IMR-90 (cell line): ENCODE measurements at places on chromosomes 1 and 21. TPM values are rescaled to one million over a fixed set of nuclear protein-coding genes. Genes with fewer than 3 reads are reported as not detected.
A peak's percentile ranks its signal among the peaks of the same experiment; 100 is the strongest.

- DNase-seq: no peak
- peaks cover 2% of the 10 kb centered on the region for H3K36me3 ChIP-seq
- no peaks in the 10 kb centered on the region for H3K4me1 ChIP-seq
Measured at GRCh38 chr1:233090746-233091494, 140.5 kb downstream of the NTPCR start.

- DNase-seq: no peak
- no peak overlapping the region for H3K4me3 ChIP-seq
- H3K27ac ChIP-seq: no peak overlapping the region
- H3K36me3 ChIP-seq: no peaks in the 10 kb centered on the region
Measured at GRCh38 chr1:198530953-198531352, 9.5 kb downstream of the ATP6V1G3 start.

DNA sequence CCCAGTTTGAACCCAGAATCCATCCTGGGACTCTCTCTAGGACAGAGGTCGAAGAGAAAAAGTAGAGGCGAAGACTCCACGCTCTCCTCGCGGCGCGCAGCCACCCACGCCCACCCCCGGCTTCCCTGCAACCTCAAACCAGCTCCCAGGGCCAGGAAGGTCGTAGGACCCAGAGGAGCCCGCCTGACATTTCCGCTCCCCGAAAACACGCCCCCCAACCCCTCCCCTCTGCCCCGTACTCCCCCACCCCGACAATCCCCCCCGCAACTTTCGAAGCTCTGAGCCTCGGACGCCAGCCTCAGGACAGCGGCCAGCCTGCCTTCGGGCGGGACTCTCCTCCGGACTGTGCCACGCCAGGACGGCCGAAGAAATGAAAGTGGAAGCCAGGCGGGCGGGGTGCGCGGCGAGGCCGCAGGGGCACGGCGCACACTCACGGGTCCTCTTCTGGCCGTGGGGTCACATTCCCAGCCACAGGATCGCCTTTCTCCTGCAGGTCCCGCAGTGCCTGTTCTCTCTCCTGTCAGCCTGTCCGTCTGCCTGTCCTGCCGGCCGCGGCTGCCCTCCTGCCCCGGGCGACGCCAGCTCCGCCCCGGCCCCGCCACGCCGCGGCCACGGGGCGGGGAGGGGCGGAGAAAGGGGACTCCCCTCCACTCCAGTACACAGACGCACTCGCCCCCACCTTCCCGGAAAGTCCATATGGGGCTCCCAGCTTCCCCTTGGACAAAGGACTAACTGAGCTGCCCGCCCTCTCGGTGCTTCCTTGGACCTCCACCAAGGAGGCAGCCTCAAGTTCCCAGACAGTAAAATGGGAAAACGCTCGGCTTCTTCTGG is at the start of gene MOB3C:
Gene MOB3C (minus strand): TSS at position 535 of the 831 bp plus-strand sequence. CDS start 3,490 bp downstream, outside the sequence.
- H3K36me3 ChIP-seq: peaks cover 8% of the 10 kb centered on the region; the same call in 1 of the 2 replicates
- DNase-seq: peak; percentile 77
- peak within 1 kb of the TSS; percentile 89 for H3K4me3 ChIP-seq

- peaks cover 24% of the 10 kb centered on the region for H3K4me1 ChIP-seq
- no peak overlapping the region for H3K4me3 ChIP-seq
- 0 out of 2 replicates have a peak overlapping the region, but pooled peaks have one; percentile 14 for H3K27ac ChIP-seq
- DNase-seq: peak; percentile 54
- H3K27me3 ChIP-seq: no peaks in the 10 kb centered on the region
Measured at GRCh38 chr1:41738475-41738874, 180.2 kb downstream of the HIVEP3 start.

- DNase-seq: peak; percentile 13
- H3K4me3 ChIP-seq: peak overlapping the region; percentile 92
- H3K36me3 ChIP-seq: no peaks in the 10 kb centered on the region
- H3K4me1 ChIP-seq: peaks cover 7% of the 10 kb centered on the region; the same call in 1 of the 2 replicates
Measured at GRCh38 chr21:44012474-44013379, 618 bp downstream of the TRAPPC10 start.

GRCh38 chr1:55547405-55547804 is 332.2 kb upstream of the USP24 start:
- H3K4me3 ChIP-seq: no peak overlapping the region
- H3K4me1 ChIP-seq: peaks cover 3% of the 10 kb centered on the region; the same call in 1 of the 2 replicates
- no peaks in the 10 kb centered on the region for H3K27me3 ChIP-seq

DNA sequence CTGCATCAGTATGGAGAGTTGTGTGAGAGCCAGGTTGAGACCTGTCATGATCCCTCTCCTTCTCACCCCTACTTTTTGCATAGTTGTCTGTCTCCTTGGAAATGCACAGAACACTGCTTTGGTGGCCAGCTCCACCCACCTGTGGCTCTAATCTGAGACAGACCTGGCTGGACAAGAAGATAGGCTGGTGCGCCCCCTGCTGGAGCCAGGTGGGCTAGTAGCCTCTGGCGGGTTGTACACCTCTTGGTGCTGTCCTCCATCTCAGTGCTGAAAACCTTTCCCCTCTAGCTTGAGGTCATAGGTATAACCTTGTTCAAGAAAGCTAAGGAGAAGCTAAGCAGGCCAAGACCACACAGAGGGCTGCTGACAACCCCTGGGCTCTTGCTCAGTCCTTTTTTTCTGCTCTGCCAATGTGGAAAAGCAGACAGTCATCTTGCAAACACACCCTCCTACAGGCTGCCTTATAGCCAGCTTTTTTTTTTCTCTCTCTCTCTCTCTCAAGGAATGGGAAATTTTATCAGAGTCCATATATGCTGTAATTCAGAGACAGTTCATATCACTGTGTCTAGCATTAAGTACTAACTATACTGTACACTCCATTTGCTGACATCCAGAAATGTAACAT is 58.8 kb upstream of the SPATA6 start:
- H3K27ac ChIP-seq: no peak overlapping the region
- peak; percentile 29 for DNase-seq
- peaks cover 1% of the 10 kb centered on the region; the same call in 1 of the 2 replicates for H3K4me1 ChIP-seq
- H3K27me3 ChIP-seq: no peaks in the 10 kb centered on the region

GRCh38 chr1:182366596-182366995 is 25.0 kb downstream of the GLUL start:
- no peak for DNase-seq
- H3K27ac ChIP-seq: no peak overlapping the region
- H3K36me3 ChIP-seq: no peaks in the 10 kb centered on the region
- H3K27me3 ChIP-seq: peaks cover 2% of the 10 kb centered on the region
- no peak overlapping the region for H3K4me3 ChIP-seq

- no peaks in the 10 kb centered on the region for H3K27me3 ChIP-seq
- no peak for DNase-seq
- no peaks in the 10 kb centered on the region for H3K4me1 ChIP-seq
Measured at GRCh38 chr21:40053007-40053406, 185.8 kb downstream of the PCP4 start.

- H3K4me3 ChIP-seq: no peak overlapping the region
- H3K36me3 ChIP-seq: no peaks in the 10 kb centered on the region
- no peaks in the 10 kb centered on the region for H3K27me3 ChIP-seq
- peak; percentile 20 for DNase-seq
Measured at GRCh38 chr1:192907545-192908243, 98.9 kb downstream of the RGS2 start.

GRCh38 chr1:109392788-109393616 is 4.7 kb downstream of the SORT1 start:
- DNase-seq: peak; percentile 81
- peaks cover 24% of the 10 kb centered on the region for H3K4me1 ChIP-seq
- no peaks in the 10 kb centered on the region for H3K36me3 ChIP-seq
- H3K27ac ChIP-seq: peak overlapping the region; percentile 77
- peak overlapping the region; percentile 13; the same call in 1 of the 2 replicates for H3K4me3 ChIP-seq

- H3K36me3 ChIP-seq: no peaks in the 10 kb centered on the region; the same call in 1 of the 2 replicates
- H3K4me1 ChIP-seq: peaks cover 11% of the 10 kb centered on the region
- H3K27me3 ChIP-seq: no peaks in the 10 kb centered on the region
- H3K4me3 ChIP-seq: no peak overlapping the region
Measured at GRCh38 chr1:225544924-225545323, 108.0 kb downstream of the ENAH start.

GRCh38 chr1:225914947-225915346 is 9.1 kb downstream of the PYCR2 start:
- no peak overlapping the region for H3K27ac ChIP-seq
- no peaks in the 10 kb centered on the region for H3K27me3 ChIP-seq
- no peak overlapping the region for H3K4me3 ChIP-seq

GRCh38 chr1:28086651-28087050 is 1.8 kb downstream of the EYA3 start:
- H3K4me3 ChIP-seq: no peak overlapping the region
- DNase-seq: no peak
- no peaks in the 10 kb centered on the region for H3K27me3 ChIP-seq
- H3K27ac ChIP-seq: no peak overlapping the region

GRCh38 chr1:77250126-77250525 is 30.9 kb upstream of the PIGK start:
- H3K27me3 ChIP-seq: no peaks in the 10 kb centered on the region
- H3K27ac ChIP-seq: no peak overlapping the region
- DNase-seq: no peak
- peaks cover 3% of the 10 kb centered on the region; the same call in 1 of the 2 replicates for H3K4me1 ChIP-seq

GRCh38 chr1:165536016-165536415 is 7.8 kb upstream of the LRRC52 start:
- DNase-seq: no peak
- no peaks in the 10 kb centered on the region for H3K27me3 ChIP-seq
- no peaks in the 10 kb centered on the region for H3K36me3 ChIP-seq
- H3K4me1 ChIP-seq: no peaks in the 10 kb centered on the region

- H3K27ac ChIP-seq: no peak overlapping the region
- no peak for DNase-seq
- H3K36me3 ChIP-seq: peaks cover 22% of the 10 kb centered on the region
- H3K4me3 ChIP-seq: no peak overlapping the region
- no peaks in the 10 kb centered on the region for H3K27me3 ChIP-seq
Measured at GRCh38 chr1:27736252-27736651, 10.5 kb downstream of the FAM76A start.

GRCh38 chr1:66764994-66765578 is 12.8 kb downstream of the DYNLT5 start:
- no peak overlapping the region for H3K27ac ChIP-seq
- no peaks in the 10 kb centered on the region for H3K36me3 ChIP-seq
- peak; percentile 66 for DNase-seq
- H3K4me3 ChIP-seq: no peak overlapping the region
- no peaks in the 10 kb centered on the region for H3K4me1 ChIP-seq

DNA sequence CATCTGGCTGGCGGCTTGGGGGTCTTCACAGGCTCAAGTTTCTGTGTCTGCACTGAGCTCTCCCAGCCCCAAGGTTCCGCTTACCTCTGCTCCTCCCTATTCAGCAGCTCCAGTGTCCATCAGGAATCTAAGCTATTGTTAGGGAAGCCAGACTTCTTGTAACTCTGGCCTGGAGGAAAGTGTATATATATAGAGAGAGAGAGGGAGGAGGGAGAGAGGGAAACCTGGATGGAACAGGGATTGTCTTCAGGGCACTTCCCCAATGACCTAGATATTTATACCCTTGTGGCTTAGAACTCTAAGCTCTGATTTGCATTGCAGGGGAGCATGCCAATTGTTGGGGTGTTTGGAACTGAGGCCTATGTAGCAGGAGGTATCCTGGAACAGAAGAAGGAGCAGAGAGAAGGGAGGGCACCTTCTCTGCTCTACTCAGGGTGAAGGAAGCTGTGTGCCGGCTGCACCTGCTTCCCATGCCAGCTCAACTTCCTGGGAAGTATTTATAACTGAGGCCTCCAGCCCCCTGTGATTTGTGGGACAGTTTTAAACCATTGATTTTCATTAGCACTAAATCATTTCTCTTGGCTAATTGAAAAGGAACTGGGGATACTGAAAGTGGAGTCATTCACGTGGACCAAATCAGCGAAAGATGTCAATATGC is 70.9 kb downstream of the NAV1 start:
- H3K4me1 ChIP-seq: peaks cover 20% of the 10 kb centered on the region
- H3K36me3 ChIP-seq: no peaks in the 10 kb centered on the region; the same call in 1 of the 2 replicates
- no peak overlapping the region for H3K4me3 ChIP-seq
- DNase-seq: no peak
- no peak overlapping the region for H3K27ac ChIP-seq

DNA sequence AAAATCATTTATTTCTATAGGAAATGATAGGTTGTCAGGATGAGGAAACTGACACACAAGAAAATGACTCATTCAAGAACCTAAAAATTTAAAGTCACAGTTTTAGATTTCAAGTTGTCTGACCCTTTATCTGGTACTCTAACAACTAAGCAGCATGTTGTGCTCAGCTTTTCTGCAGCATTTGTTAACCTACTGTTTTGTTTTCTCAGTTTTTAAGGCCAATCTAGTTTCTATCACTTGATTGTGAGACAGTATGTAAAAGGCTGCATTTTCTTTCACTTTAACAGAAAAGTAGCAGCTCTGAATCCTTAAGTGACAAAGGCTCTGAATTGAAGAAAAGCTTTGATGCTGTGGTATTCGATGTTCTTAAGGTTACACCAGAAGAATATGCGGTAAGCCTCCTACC is 59.1 kb downstream of the RALGPS2 start:
- H3K4me1 ChIP-seq: peaks cover 2% of the 10 kb centered on the region
- no peak overlapping the region for H3K4me3 ChIP-seq
- H3K36me3 ChIP-seq: peaks cover 14% of the 10 kb centered on the region
- H3K27ac ChIP-seq: no peak overlapping the region

DNA sequence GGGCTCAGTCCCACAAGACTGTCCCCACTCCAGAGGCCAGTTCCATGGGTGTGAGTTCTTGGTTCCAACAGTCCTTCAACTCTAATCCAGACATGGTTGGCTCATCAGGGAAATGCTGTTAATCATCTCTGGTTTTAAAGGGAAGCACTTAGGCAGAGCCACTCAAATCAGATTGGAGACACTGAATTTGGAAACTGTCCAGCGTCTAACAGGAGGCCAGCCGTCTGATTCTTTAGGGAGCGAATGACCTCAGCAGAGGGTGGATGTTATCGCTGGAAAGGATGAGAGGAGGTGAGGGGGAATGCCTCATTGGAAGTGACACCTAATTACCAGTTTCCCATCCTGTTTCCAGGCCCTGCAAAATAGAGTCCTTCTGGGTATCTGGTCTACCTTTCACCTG is 22.8 kb upstream of the LRRC38 start:
- no peaks in the 10 kb centered on the region for H3K4me1 ChIP-seq
- no peak overlapping the region for H3K27ac ChIP-seq
- no peak overlapping the region for H3K4me3 ChIP-seq
- H3K36me3 ChIP-seq: no peaks in the 10 kb centered on the region

GRCh38 chr21:34075760-34076660 is 2.6 kb downstream of the MRPS6 start:
- H3K27me3 ChIP-seq: no peaks in the 10 kb centered on the region
- peaks cover 1% of the 10 kb centered on the region; the same call in 1 of the 2 replicates for H3K36me3 ChIP-seq
- H3K4me3 ChIP-seq: no peak overlapping the region
- no peak overlapping the region for H3K27ac ChIP-seq
- H3K4me1 ChIP-seq: peaks cover 7% of the 10 kb centered on the region

- no peak for DNase-seq
- no peak overlapping the region for H3K27ac ChIP-seq
- H3K27me3 ChIP-seq: no peaks in the 10 kb centered on the region
- H3K36me3 ChIP-seq: no peaks in the 10 kb centered on the region
- H3K4me1 ChIP-seq: 0 out of 2 replicates have a peak, but pooled peaks cover 2% of the 10 kb centered on the region
Measured at GRCh38 chr1:197954718-197955418, 37.7 kb downstream of the LHX9 start.

Gene S100A7
- total RNA-seq: not detected in 2 replicates

Gene CLCA2
- total RNA-seq: under 0.01 and 0.18 TPM in 2 replicates

Gene CRYBG2
- not detected in 2 replicates for total RNA-seq

Gene PTGFR
- total RNA-seq: 5.4 and 8.6 TPM in 2 replicates

Gene MMP23B
- total RNA-seq: 1.1 and 1.4 TPM in 2 replicates

Gene VCAM1
- total RNA-seq: 19.7 and 21.1 TPM in 2 replicates

Gene C8B
- total RNA-seq: not detected in 2 replicates

Gene MR1
- 5.0 and 6.1 TPM in 2 replicates for total RNA-seq

Gene GPR25
- not detected in 2 replicates for total RNA-seq

Gene TRIM58
- 0.54 and 1.1 TPM in 2 replicates for total RNA-seq

Gene AIRE
- total RNA-seq: not detected in 2 replicates

Gene HSPB7
- total RNA-seq: 0.54 and 0.56 TPM in 2 replicates

Gene FLG2
- total RNA-seq: not detected in 2 replicates

Gene PADI1
- total RNA-seq: not detected in 2 replicates
